ENCODE measurements at places on chromosomes 4 and X.

DNA sequence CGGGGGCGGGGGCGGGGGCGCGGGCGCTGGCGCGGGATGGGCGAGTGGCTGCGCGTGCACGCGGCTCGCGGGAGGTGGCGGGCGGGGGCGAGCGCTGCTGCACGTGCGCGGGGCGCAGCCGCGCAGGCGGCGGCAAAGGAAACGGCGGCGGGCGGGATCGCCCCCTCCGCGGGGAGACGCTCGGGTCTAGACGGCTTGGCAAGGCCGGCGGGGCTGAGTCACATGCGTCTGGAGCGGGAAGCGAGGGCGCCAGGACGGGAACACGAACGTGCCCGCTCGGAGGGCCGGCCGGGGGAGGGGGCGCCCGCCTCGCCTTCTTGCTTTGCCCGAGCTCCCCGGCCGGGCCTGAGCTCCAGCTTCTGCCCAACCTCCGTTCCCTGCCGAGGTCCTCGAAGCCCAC, 4.3 kb upstream of the HAUS7 start:
- peak; percentile 9 for DNase-seq

DNA sequence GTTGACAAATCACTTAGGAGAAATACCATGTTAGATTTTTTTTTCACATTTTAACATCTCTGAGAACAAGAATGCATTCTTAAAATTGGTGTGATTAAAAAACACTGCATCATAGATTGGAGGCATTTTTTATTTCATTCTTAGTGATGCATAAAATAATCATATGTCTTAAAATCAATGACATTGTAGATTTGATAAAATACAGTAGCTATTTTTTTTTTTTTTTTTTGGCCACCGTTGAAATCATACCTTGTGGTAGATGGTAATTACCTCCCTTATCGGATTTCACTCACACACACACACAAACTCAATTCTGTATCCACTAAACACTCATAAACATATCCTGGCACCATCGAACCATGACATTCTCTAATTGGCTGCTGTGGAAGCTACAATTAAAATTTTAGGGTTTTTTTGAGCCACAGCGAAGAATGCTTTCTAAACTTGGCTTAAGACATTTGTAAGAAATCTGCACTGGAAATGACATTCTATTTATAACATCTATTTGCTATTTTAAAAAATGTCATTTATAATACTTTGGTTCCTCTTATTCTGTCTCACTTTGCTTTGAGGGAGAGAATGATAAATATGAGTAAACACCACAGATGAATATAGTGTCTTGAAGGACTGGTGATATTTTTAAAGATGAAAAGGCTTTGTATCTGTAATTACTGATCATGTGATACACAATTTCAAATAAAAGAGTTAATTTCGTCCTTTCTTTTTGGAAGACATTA, 60.1 kb downstream of the CCSER1 start:
- DNase-seq: no peak

GRCh38 chr4:144750348-144750747, 104.4 kb downstream of the HHIP start:
- no peak for DNase-seq

- DNase-seq: no peak
Observed at GRCh38 chr4:17962171-17962570, 59.4 kb downstream of the LCORL start.

DNA sequence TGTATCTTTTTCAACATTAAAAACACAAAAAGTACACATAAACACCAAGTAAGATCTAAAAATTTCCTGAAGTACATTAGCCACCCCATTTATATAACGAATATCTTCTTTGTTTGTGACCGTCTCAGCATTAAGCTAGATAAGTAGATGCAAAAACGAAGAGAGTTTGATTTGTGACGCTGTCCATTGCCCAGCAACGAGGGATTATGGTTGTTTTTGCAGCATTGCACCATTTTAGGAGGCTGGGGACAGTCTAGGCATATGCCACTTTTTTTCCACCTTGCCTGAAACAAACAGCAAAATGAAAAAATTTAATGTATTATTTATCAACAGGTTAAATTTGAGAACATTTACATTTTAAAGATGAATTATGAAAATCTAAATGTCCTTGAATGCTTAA, 12.0 kb upstream of the IGSF1 start:
- no peak for DNase-seq

DNA sequence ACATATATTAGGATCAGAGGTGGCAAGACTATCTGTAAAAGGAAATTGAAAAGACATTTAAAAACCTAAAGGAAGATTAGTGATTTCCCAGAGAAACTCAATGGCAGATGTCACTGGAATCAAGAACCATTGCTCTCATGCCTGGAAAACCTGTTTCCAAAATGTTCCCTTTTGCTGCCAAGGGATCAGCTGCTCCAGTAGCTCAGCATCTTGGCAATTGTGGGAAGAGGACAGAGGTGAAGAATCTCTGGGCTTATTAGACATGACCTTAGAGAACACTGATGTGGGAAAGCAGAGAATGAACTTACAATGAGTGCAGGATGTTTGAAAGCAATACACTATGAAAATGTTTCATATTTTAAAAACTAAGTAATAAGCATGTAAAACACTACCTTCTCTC, 98.3 kb downstream of the SHROOM3 start:
- DNase-seq: no peak

DNA sequence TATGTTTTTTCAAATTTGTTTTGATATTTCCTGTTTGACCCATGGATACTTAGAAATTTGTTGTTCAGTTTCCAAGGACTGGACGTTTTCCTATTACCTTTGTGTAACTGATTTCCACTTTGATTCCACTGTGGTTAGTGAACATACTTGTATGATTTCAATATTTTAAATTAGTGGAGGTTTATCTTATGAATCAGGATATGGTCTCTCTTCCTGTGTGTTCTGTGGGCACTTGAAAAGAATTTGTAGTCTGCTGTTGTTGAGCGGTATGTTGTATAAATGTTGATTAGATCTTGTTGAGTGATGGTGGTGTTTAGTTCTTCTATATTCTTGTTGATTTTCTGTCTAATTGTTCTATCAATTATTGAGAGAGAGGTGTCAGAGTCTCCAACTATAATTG, 21.2 kb upstream of the LAMTOR3 start:
- no peak for DNase-seq

GRCh38 chrX:15855568-15856221, 1.1 kb upstream of the AP1S2 start:
- DNase-seq: no peak

DNA sequence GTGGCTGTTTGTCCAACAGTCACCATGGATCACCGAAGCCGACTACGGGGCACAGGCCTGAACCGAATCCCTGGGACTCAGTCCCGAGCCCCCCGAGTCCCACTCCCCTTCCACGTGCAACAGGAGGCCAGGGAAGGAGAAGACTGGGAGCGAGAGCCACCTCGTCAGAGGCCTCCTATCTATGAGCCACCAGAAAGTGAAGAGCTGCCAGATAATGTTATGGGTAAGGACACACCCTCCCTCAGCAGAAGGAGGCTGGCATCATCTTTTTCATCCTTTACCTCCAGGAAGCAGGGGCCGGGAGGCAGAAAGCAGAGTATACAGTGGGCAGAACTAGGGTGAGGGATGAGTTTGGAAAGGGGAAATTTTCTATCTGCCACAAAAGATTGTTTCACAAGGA, 2.8 kb upstream of the PRDX4 start:
- DNase-seq: no peak

GRCh38 chr4:74267998-74268606, 40.2 kb upstream of the EPGN start:
- DNase-seq: no peak

GRCh38 chrX:38607976-38608375, 46.6 kb downstream of the TSPAN7 start:
- DNase-seq: no peak

DNA sequence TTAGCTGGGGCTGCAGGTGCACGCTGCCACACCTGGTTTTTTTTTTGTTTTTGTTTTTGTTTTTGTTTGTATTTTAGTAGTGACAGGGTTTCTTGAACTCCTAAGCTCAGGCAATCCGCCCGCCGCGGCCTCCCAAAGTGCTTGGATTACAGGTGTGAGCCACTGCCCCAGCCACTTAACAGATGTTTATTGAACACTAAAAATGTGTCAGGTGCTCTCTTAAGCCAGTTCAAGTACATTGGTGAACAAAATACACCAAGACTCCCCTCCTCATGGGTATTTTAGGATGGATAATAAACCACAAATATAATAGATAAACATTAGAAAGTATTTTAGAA, 69.9 kb downstream of the TRAPPC11 start:
- DNase-seq: no peak

GRCh38 chr4:184255361-184255760, 37.7 kb upstream of the ENPP6 start:
- peak; percentile 7 for DNase-seq

- DNase-seq: no peak
Observed at GRCh38 chrX:103399744-103400143, 23.4 kb downstream of the BEX3 start.

GRCh38 chr4:60945641-60946040, 254.5 kb upstream of the ADGRL3 start:
- DNase-seq: no peak

DNA sequence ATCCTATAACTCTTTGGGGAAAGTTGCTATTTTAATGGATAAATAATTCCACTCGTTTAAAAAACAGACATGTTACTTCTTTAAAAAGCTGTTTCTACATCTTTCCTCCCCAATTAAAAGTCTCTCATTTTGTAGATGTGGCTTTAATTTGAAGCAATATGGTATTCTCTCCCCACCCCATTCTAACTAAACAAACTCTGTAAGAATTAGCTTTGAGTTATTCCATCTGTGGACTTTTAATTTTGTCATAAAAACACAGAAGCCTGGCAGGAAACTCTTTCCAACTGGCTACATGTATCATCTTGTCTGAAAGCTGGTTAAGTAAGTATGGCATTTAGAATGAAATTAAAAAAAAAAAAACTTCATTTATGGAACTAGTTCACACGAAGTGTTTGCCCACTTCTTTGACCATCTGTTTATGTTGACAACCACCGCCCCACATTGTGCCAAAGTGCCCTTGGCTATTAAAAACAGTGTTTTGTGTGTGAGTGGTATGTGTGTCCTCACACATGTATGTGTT, 140.3 kb downstream of the NAA11 start:
- no peak for DNase-seq

GRCh38 chr4:114043116-114043515, 63.7 kb upstream of the ARSJ start:
- no peak for DNase-seq

DNA sequence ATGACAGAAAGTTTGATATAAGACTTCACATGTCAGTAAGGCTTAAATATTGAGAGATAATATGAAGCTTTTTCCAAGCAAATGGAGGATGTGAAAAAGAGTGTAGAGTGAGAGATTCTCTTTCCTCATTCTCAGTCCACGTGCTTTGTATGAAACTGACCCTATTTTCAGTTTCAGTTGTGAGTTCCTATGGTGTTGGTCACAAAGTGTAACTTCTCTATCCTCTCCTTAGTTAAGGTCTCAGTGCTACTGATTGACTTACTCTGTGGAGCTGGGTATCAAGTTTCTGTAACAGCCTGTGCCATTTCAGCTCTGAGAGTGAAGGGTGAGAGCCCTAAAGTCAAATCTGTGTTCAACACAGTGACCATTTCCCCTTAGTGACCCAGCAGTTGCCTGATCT, 277.2 kb downstream of the EPHA5 start:
- no peak for DNase-seq

- no peak for DNase-seq
Observed at GRCh38 chrX:41518841-41519220, 71.7 kb downstream of the NYX start.

DNA sequence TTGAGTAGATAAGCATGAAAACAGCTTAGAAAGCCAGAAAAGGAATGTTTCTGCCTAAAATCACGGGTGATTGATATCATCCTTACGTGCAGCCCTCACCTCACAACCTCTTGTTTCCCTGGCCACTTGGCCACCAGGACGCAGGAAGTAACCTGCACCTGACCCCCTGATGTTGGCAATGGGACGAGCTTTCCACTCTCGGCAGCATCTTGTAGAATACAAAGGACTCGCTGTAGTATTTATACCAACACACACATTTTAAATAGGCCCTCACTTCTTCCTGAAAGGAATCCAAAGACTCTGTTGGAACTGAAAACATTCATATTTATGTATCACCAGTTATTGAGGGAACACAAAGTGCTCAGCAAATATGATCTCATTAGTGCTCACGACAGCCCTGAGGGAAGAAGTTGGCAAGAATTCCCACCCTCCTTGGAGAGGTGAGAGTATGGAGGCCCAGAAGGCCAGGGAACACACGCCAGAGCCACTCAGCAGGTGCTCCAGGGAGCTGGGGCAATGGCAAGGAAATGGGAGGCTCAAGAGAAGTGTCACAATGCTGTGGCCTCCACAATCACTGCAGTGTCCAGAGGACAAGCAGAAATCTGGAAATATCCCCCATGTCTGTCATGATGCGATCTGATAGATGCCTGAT, 103.3 kb upstream of the KIT start:
- no peak for DNase-seq

DNA sequence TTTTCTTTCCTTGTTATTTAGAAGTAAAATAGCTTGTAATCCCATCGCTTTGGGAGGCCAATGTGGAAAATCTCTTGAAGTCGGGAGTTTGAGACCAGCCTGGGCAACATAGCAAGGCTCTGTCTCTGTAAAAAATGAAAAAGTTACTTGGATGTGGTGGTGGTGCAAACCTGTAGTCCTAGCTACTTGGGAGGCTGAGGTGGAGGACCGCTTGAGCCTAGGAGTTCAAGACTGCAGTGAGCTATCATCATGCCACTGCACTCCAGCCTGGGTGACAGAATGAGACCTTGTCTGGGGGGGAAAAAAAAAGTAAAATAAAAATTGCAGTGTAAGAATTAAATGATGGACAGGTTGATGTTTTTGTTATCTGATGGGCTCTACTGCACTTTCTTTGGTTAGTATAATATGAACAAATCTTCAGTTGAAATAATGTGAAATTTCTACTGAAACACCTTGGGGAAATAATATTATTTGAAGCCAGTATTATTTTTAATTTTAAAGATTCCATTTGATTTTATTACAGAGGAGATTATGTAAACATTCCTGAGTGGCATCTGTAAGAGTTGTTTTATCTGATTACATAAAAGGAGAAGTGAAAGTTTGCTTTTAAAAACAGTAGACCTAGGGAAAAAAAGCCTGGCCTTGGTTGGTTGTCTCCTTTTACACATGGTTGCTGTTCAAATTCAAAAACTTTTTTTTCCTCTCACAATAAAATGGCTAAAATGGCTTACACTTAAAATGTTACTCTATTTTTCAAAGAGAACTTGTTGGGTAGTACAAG, 10.5 kb upstream of the NDUFC1 start:
- no peak for DNase-seq

DNA sequence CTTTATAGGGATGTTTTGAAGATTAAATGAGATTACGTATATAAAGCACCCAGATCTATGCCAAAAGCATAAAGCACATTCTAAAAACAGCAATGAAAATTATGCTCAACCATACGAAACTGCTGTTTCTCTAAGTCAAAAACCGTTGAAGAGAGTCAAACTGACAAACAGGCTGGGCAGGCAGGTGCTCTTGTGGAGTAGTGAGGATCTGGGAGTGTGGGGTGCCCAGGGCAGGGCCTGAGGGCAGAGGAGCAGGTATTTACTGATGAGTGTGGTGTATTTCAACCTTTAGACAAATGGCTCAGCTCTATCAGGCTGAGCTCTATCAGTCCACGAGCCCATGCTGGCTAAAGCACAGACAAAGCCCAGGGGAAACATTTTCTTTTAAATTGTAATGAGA, 40.4 kb downstream of the RELL1 start:
- no peak for DNase-seq

GRCh38 chrX:149495573-149496071, 9.5 kb downstream of the IDS start:
- DNase-seq: no peak

GRCh38 chr4:2915789-2916188, 47.4 kb downstream of the NOP14 start:
- no peak for DNase-seq

- DNase-seq: no peak
Observed at GRCh38 chr4:166482758-166483157, 609.7 kb downstream of the TLL1 start.
